ENCODE measurements at places on chromosomes 1 and 21.

DNA sequence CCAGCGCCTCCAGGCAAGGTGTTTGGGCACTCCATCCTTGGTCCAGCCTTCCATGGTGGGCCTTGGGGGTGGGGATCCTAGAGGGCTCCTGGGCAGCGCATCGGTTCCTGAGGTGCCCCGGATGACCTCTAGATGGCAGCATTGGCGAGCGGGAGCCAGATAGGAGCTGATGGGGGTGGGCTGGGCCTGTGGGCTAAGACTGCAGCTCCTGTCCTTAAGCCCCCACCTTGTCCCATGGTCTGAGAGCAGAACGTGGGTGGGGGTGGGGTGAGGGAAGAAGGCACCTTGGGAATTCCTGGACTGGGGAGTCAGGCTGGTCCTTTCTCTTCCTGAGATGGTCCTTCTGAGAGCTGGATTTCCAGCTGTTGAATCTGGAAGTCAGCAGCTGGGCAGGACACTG, 93.4 kb upstream of the CSF3R start:
- peak; percentile 28 for DNase-seq

DNA sequence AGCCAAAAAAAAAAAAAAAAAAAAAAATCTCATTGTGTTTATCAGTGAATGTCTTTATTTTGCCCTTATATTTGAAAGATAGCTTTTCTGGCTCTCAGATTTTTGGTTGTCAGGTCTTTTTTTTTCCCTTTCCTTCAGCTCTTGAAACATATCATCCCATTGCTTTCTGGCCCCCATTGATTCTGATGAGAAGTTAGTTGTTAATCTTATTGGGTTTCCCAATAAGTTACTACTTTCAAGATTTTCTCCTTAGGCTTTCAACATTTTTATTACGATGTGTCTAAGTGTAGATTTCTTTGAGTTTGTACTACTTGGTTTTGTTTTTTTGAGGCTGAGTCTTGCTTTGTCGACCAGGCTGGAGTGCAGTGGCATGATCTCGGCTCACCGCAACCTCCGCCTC, 14.7 kb upstream of the SOAT1 start:
- no peak for DNase-seq

- DNase-seq, result no peak
These were observed 303.1 kb upstream of the RUNX1 start for GRCh38 chr21:35352066-35352770.

DNA sequence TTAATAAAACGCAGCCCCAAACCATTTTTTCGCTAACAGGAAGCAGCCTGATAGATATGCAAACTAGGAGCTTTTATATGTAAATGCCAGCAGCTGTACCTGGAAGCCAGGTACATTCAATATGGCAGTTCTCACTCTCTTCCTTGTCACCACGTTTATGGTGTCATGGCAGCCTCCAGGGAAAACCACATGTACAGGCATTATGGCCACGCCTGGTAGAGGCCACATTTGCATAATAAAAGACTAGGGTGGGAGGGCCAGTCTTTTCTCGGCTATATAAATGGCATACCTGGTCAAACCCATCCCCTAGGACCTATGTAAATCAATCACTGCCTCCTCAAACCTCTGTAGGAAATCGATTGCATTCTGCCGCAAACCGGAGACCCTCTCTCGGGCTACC, 247.5 kb downstream of the NEGR1 start:
- peak; percentile 42 for DNase-seq

DNA sequence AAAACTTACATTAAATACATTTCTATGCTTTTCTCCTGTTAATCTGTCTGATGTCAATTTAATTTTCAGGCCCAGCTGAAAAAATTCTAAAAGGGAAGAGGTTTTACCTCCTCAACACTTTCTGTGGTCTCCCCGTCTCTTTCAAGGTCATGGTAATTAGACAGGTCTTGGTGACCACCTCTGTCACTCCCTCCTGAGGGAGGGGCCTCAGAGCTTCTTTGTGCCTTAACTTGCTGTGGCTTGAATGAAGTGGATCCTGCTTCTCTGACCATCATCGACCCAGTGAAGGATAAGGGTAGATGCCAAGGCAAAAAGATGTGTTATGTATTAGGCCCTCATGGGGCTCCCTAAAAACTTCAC, 40.8 kb upstream of the OSBPL9 start:
- no peak for DNase-seq

GRCh38 chr1:233127157-233127556, 168.4 kb downstream of the PCNX2 start:
- no peak for DNase-seq

DNA sequence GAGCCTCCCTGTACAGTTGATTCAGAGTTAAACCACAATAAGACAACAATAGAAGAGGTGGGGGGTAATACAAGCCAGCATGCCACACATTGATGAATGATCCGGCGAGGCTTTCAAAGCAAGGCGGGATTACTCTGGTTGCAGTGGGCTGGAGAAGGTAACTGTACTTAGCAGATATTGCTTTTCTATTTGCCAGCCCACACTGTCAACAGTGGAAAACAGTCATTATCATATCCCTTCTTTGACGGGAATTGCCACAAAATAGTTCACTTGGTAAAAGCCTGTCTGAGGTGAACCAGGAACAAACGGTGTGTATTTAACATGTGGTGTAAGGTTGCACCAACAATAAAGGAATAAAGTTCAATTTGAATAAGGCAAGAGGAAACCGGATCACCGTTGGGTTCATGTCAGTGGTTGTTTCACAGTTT, 5.8 kb upstream of the KCNJ15 start:
- no peak for DNase-seq

DNA sequence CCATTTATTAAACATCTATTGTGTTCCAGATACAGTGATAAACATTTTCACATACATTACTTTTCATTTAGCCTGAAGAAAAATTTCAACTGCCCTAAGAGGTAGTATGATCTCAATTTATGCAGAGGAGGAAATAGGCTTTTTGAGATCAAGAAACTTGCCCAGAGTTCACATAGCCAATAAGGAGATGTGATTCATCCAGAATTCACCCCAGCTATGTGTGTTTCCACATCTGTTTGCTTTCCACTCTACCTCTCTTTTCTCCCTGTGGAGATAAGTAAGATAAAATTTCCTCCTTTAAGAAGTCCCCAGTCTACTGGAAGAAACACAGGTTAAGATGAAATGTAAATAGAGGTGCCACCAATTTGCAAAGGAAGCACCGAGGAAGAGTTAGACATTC, 199.7 kb upstream of the C8B start:
- DNase-seq, result no peak

DNA sequence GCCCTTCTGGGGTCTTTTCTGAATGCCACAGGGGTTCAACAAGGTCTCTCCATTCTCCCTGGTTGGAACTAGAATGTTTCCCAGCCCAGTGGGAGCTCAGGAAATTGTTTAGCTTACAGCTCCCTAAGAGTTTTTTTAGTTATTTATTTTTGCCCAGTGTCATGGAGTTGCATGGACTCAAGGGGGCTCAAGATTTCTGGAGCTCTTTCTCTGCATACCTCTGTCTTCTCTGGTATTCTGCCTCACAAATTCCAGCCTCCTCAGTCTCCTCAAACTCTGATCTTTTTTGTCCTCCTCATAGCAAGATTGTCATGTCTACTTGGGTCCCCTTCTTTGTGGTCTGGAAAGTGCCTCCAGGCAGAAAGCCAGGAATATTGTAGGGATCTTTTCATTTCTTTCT, 15.9 kb upstream of the PPP2R5A start:
- no peak for DNase-seq

- no peak for DNase-seq
These were observed 79.8 kb upstream of the RALGPS2 start for GRCh38 chr1:178645157-178645807.
